ENCODE measurements at places on chromosomes 5 and 9. TPM values are rescaled to one million over a fixed set of nuclear protein-coding genes. Genes with fewer than 3 reads are reported as not detected.

GRK6 gene
- 14.6 TPM for total RNA-seq

GRCh38 chr5:72829707-72830106, 13.2 kb downstream of the TNPO1 start:
- DNase-seq: no peak

- DNase-seq: peak; percentile 33
Observed at GRCh38 chr9:12774861-12775678, at the start of gene LURAP1L. Gene LURAP1L, plus strand, starts transcription at chr9:12775020. Its CDS starts 696 bp downstream, at chr9:12775716.

DNA sequence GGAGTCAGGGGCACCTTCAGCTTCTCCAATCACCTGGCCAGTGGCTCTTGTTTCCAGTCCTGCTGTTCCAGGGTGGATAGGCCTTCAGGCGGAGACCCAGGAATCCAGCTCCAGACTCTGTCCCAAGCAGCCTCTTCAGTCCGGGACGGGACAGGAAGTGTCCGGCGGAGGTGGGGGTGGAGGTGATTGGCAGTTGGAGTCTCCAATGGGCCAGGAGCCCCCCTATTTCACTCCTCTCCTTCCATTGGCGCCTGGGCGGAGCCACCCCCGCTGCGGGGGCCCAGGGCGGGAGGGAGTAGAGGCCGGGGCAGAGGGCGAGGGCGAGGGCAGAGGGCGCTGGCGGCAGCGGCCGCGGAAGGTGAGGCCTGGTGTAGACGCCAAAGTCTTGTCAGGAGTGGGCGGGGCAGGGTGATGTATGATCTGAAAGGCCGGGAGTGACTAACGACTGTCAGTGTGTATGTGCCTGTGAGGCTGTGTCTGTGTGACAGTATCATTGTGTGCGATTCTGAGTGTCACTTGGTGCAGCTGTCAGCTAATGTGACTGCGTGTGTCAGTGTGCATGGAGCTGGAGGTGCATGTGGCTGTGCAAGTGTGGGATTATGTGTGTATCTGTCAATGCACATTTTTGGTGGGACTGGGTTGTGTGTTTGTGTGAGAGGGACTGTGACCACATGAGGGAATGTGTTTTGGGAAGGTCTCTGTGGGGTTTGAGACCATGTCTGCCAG, at the start of gene IL11RA:
Gene IL11RA (plus strand): TSS at position 310 of the 726 bp plus-strand sequence. CDS start 3,033 bp downstream, outside the sequence.
- peak; percentile 90 for DNase-seq

DNA sequence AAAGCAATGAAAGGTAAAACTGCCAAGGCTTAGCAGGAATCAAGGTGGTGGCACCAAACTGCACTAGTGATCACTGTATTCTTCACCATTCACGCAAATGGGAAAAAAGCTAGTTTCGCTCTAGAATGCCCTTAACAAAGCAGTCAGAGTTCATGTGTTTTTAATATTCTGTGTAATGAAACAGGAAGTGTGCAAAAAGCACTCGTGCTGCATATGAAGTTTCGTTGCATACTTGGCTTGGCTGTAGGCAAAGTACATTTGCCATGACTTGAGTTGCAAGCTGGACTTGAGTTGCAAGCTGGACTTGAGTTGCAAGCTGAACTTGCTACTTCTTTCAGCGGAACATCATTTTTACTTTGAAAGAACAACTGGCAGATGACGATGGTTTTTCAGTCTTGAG, 55.4 kb downstream of the FOXI1 start:
- no peak for DNase-seq

- DNase-seq: no peak
Observed at GRCh38 chr5:135253601-135254178, 145.3 kb downstream of the MACROH2A1 start.

Data from left cardiac atrium (tissue), 4 donors.